ENCODE measurements at places on chromosomes 5 and 9.

DNA sequence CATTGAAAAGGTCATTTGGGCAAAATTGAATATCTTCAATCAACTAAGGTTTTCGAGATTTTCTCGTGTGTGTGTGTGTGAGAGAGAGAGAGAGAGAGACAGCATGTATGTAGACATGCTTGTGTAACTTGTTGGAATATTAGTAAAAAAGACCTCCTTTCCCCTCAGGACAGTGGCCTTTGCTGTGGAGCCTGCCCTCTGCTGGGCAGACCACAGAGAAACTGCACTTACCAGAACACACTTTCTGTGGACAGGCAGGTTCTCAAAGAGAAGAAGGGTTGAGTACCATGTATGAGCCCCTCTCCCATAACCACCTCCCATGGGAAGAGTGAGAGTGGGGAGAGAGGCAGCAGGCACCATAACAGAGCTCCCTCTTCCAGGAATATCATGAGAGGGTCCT lies 45.6 kb downstream of the CFAP90 start:
- H3K27ac ChIP-seq, result no peak overlapping the region
- H3K36me3 ChIP-seq, result no peaks in the 10 kb centered on the region
- H3K4me1 ChIP-seq, result no peaks in the 10 kb centered on the region
- H3K4me3 ChIP-seq, result no peak overlapping the region
- peaks cover 5% of the 10 kb centered on the region for H3K27me3 ChIP-seq

DNA sequence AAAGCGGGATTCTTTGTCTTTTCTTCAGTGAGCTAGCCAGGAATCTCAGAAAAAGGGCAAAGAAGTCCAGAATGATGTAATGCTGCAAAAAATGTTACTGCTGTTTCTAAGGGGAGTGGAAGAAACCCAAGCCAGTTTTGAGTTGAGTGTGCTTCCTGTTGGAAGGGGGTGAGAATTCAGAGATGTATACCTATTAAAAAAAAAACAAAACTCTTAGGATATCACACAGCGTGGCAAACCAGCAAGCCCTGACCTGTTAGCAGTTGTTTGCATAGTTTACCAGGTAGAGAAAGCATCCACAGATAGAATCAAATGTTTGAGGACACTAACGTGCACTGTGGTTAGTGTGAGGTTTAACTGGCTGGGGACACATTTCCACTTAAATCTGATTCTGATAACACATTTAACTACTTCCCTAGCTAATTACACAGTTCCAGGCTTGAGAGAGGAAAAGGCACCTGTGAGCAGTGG lies 11.4 kb downstream of the BASP1 start:
- H3K4me3 ChIP-seq, result no peak overlapping the region
- H3K27me3 ChIP-seq, result no peaks in the 10 kb centered on the region
- H3K27ac ChIP-seq, result no peak overlapping the region
- no peak for DNase-seq
- no peaks in the 10 kb centered on the region for H3K36me3 ChIP-seq
- peaks cover 5% of the 10 kb centered on the region for H3K4me1 ChIP-seq

GRCh38 chr9:21751998-21752397 lies 50.4 kb upstream of the MTAP start:
- no peak for DNase-seq
- peaks cover 76% of the 10 kb centered on the region for H3K27me3 ChIP-seq
- H3K4me3 ChIP-seq, result no peak overlapping the region
- H3K36me3 ChIP-seq, result no peaks in the 10 kb centered on the region

DNA sequence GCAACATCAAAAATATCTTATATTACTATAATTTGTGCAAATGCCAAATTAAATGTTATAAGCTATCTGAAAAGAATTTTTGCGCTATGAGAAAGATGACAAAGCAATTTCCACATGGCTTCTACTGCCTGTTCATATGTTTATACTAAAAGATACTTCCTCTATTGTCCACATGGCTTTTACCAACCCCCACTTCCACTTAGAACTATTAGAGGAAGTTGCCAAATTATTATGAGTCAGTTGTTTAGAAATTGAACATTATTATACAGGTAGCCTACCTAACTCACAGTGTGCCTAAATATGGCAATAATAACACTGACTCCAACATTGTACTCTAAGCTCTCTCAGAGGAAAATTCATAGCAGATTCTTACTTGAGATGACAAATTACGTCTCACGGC lies 37.6 kb upstream of the SLC27A6 start:
- no peak for DNase-seq
- no peaks in the 10 kb centered on the region for H3K36me3 ChIP-seq
- H3K4me3 ChIP-seq, result no peak overlapping the region
- H3K4me1 ChIP-seq, result no peaks in the 10 kb centered on the region
- H3K27ac ChIP-seq, result no peak overlapping the region

DNA sequence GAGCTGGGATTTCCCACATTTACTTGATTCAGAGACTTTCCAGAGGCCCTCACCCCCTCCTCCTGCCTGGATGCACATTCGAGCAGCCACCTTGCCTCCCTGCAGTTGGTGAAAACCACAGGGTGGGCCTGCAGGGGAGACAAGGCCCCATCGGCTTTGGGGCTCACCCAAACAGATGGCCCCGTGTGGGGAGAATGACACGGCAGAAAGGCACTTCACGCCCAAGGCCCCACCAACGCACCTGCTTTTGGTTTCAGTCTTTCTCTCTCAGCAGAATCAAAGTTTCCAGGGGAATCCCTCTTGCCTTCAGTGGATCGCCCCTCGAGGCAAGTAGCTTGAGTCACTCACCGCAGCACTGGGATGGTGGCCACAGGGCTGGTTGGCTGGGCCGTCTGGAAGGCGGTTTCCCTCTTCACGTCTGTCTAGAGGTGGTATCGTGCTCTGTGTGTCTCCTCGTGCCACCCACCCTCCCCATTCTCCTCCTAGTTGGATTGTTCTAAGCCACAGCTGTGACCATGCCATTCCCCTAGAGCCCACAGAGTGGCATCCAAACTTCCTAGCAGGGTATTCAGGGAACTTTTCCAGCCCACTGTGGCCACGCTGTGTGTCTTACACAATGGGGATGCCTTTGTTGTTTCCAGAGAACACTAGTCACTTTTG lies 31.8 kb downstream of the SEC61B start:
- no peaks in the 10 kb centered on the region for H3K36me3 ChIP-seq
- peaks cover 34% of the 10 kb centered on the region for H3K4me1 ChIP-seq
- no peaks in the 10 kb centered on the region for H3K27me3 ChIP-seq
- peak overlapping the region; percentile 57 for H3K4me3 ChIP-seq

DNA sequence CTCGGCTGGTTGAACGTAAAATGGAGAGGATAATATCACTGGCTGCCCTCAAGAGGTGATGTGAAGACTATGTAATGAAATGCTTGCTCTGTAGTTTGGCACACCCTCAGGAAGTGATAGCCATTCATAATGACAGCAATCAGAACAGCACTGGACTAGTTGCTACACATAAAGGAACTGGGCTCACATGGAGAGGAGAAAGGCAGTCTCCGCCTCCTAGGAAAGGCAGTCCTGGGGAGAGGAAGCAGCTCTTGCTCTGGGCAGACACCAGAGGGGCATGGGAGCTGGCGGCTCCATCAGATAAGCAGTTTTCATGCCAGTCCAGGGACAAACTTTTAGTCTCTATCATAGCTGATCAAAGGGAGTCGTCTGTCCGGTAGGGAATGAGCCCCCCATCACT lies 46.9 kb downstream of the ARHGEF37 start:
- no peaks in the 10 kb centered on the region for H3K27me3 ChIP-seq
- no peak for DNase-seq
- no peaks in the 10 kb centered on the region for H3K36me3 ChIP-seq
- no peak overlapping the region for H3K27ac ChIP-seq

- no peaks in the 10 kb centered on the region for H3K27me3 ChIP-seq
- peaks cover 44% of the 10 kb centered on the region for H3K36me3 ChIP-seq
- no peak overlapping the region for H3K4me3 ChIP-seq
- DNase-seq, result no peak
- no peak overlapping the region for H3K27ac ChIP-seq
Measured at GRCh38 chr5:140275837-140276236, 27.1 kb downstream of the PFDN1 start.

DNA sequence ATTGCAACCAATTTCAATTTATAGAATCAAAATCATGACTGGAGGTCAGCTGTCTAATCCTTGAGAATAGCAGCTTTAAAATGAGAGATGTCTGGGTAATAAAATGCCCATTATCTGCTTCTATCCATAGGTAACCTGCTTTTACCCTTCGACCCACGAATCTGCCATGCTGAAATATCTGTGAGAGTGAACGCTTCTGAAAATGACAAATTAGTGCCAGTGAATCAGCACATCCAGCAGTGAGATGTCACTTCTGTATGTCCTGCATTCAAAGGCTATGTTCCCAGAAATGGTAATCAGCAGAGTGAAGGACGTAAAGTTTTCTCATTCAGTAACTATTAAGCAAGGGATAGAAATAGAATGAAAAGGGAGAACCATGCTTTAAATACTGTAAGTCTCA lies 532.4 kb upstream of the ITGA1 start:
- no peaks in the 10 kb centered on the region for H3K27me3 ChIP-seq
- no peaks in the 10 kb centered on the region for H3K4me1 ChIP-seq
- no peak overlapping the region for H3K27ac ChIP-seq
- DNase-seq, result no peak
- H3K36me3 ChIP-seq, result no peaks in the 10 kb centered on the region

- H3K36me3 ChIP-seq, result no peaks in the 10 kb centered on the region
- H3K4me1 ChIP-seq, result no peaks in the 10 kb centered on the region
- DNase-seq, result no peak
- no peak overlapping the region for H3K27ac ChIP-seq
Measured at GRCh38 chr9:13508086-13508485, 228.6 kb upstream of the MPDZ start.

- no peak overlapping the region for H3K4me3 ChIP-seq
- no peaks in the 10 kb centered on the region for H3K27me3 ChIP-seq
Measured at GRCh38 chr9:129209580-129209979, 31.5 kb upstream of the IER5L start.

- H3K27ac ChIP-seq, result no peak overlapping the region
- H3K4me1 ChIP-seq, result peaks cover 3% of the 10 kb centered on the region
- no peaks in the 10 kb centered on the region for H3K27me3 ChIP-seq
Measured at GRCh38 chr9:133525677-133526076, 918 bp upstream of the MYMK start.

DNA sequence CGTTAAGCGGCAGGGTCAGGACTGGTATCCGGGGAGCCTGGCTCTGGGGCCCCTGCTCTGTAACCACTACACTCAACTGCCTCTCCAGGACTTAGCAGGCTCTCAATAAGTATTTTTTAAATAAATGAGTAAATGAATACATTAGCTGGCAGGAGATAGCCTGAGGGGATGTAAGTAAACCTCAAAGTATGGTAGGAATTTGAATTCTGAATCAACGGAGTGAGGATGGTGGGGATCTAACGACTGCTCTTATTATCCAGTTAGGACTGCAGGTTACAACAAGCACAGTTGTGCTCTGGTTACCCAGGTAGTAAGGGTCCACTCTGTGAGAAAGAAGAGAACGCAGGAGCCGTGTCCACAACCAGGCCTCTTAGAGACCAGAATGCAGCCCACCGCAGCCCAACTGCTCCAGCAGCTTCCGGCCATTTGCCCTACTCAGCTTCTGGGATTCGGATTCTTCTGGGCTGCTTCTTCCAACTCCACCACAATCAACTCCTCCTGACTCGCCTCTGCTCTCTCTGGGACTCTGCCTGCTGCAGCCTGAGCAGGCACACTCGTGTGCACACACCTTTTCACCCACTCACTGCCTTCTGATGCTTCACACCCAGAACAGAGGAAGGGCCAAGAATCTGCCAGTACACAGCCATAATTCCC lies 52.6 kb downstream of the MED27 start:
- no peak overlapping the region for H3K4me3 ChIP-seq
- H3K27ac ChIP-seq, result no peak overlapping the region
- no peaks in the 10 kb centered on the region for H3K27me3 ChIP-seq
- H3K36me3 ChIP-seq, result no peaks in the 10 kb centered on the region
- peaks cover 10% of the 10 kb centered on the region for H3K4me1 ChIP-seq
- no peak for DNase-seq

DNA sequence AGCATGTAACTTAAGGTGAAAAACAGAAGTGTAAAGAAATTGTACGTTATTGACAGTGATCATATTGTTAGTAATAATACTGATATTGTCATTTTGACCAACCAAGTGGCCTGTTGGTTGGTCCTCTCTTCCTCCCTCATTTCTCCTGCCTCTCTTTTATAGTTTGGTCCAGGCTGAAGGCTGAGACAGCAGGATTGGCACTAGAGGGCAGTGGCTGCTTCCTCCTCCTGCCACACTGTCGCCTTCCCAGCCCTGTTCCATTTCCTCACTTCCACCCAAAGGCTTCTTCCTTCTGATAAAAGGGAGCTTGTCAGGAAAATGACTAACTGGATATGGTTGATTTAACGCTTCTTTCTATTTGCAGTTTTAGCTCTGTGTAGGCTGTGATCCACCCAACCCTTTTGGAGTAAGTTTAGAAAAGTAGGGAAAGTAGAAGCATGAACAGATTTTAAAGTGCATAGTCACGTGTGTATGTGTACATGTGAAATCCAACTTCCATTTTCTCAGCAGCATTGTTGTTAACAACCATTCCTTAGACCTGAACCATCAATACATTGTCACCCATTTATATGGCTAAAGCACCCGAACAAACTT lies 35.6 kb downstream of the PTCD2 start:
- H3K4me1 ChIP-seq, result no peaks in the 10 kb centered on the region
- H3K36me3 ChIP-seq, result peaks cover 23% of the 10 kb centered on the region
- no peak overlapping the region for H3K27ac ChIP-seq

- peaks cover 63% of the 10 kb centered on the region for H3K36me3 ChIP-seq
- H3K27ac ChIP-seq, result peak overlapping the region; percentile 78
- peaks cover 87% of the 10 kb centered on the region for H3K4me1 ChIP-seq
- H3K4me3 ChIP-seq, result no peak overlapping the region
- DNase-seq, result no peak
- no peaks in the 10 kb centered on the region for H3K27me3 ChIP-seq
Measured at GRCh38 chr5:80216753-80217596, 38.9 kb downstream of the SERINC5 start.

GRCh38 chr5:91318724-91319123 lies 64.4 kb downstream of the ARRDC3 start:
- peaks cover 23% of the 10 kb centered on the region for H3K4me1 ChIP-seq
- H3K27me3 ChIP-seq, result no peaks in the 10 kb centered on the region
- no peak overlapping the region for H3K27ac ChIP-seq
- DNase-seq, result peak; percentile 10
- no peak overlapping the region for H3K4me3 ChIP-seq

DNA sequence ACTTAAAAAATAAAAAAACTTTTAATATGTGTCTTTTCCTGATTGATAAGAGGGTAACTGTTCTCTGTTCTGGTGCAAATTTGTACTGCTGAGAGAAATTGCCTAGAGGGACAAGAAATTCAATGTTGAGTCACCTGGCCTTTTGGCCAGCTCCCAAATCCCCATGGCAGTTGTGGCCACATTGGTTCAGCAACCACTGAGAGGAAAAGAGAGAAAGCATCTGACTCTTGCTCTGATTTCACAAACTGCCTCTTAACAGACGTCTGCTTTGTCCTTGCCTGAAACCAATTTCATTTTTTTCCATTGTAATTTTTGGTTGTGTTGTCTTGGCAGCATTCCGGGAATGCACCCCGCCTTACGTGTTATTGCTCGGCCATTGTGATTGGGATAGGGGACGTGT lies 42.4 kb downstream of the NTRK2 start:
- peaks cover 3% of the 10 kb centered on the region for H3K27me3 ChIP-seq
- no peak for DNase-seq
- H3K27ac ChIP-seq, result no peak overlapping the region
- H3K4me3 ChIP-seq, result no peak overlapping the region
- H3K4me1 ChIP-seq, result peaks cover 15% of the 10 kb centered on the region

- peaks cover 83% of the 10 kb centered on the region for H3K4me1 ChIP-seq
- peaks cover 43% of the 10 kb centered on the region for H3K36me3 ChIP-seq
- peak overlapping the region; percentile 98 for H3K27ac ChIP-seq
- no peaks in the 10 kb centered on the region for H3K27me3 ChIP-seq
Measured at GRCh38 chr9:131734165-131734610, 5.7 kb downstream of the RAPGEF1 start.

GRCh38 chr9:135103001-135103446 lies 15.6 kb downstream of the OLFM1 start:
- no peak overlapping the region for H3K27ac ChIP-seq
- no peaks in the 10 kb centered on the region for H3K36me3 ChIP-seq
- no peak overlapping the region for H3K4me3 ChIP-seq
- no peak for DNase-seq

Data from activated CD4-positive, alpha-beta T cell treated with anti-CD3 and anti-CD28 coated beads, Interleukin-2, amount 10 ng/mL, durations not matched to agents 7 days and 5 days (primary cell).